ENCODE measurements at places on chromosomes 1 and 21.

DNA sequence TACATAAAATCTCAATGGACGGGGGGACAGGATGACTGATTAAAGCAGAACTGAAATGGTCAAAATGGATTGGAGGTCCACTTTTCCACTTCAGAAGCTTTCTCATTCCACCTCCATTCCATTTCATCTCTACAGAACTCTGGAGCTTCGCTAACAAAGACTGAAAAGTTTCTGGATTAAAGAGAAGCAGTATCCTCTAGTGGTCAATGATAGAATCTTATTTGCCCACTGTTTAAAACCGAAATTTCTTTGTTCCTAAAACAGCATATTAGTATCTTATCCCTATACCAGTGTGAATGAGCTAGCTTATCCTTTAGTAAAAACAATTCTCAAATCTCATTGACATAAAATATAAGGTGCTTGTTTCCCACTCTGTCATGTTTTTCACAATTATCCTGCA is 890.6 kb downstream of the KCNT2 start:
- DNase-seq, result peak; percentile 11

DNA sequence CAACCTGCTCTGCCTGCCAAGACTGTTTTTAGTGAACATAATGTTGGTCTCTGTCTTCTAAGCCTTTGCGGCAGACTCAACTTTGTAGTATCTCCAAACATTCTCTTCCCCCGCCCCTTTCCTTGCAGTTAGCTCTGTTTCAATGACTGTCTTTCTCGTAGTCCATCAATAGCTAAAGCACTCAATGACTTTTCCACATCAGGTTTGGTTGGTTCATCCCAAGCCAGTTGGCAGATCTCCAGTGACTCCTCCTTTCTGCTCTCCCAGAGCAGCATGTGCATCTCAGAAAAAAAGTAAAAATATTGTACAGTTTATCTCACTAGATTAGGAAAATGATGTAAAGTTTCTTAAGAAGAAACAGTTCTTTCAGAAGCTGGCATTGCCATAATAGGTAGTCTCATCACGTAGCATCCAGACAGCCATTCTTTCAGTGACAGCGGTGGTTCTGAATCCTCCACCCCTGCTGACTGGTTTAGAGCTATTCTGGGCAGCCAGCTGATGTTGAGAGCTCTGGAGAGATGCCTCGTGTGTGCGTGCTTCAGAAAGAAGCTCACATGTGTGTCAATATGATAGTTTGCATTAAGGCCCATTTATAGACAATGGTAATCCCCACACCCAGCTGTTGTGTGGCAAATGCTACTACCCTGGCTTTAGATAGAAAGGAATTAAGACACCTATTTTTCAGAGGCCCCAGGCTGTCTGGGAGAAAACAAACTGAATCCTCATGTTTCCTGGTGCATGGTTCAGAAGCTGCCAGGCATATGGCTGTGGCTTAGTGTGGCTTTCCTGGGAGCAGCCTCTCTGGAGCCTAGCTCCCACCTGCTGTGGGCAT is 53.2 kb downstream of the CNN3 start:
- no peak for DNase-seq

DNA sequence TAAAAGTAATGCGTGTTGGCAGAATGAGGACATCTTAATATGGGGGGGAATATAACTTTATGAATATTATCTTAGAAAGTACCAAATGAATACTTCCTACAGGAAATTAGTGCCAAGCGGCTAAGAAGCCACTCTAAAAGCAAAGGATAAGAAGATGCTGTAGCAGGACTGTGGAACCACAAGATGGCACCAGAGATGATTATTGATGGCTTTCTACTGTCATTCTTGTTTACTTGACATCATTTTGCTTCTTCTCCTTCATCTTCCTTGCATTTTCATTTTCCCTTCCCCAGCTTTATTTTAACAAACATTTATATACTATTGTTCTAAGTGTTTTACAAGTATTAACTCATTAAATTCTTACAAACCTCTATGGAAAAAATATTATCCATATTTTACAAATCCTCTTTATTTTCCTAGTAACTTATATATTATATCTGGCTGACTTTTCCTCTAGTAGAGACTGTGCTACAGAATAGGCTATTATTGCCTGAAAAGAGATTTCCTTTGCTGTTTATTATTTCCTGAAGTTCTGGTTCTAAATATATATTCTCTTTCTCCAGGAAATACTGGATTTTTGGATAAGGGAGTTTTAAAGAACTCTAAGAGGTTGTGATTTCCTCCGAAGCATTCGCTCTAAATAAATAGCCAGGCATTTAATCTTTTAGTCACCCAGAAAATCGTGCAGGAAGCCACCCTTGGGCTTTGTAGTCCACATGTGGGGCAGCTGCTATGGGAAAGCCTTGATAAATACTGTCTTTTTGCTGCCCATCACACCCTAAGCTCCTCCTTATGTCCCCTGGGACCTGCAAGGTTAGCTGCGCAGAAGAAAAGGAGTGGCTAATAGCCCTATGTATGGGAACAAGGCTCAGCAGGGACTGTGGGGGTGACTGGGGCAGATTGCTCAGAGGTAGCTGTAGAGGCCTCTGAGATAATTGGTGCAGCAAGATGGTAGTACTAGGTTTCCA is 69.8 kb downstream of the TPR start:
- peak; percentile 34 for DNase-seq

- no peak for DNase-seq
These were observed 66.3 kb downstream of the MAP3K7CL start for GRCh38 chr21:29196670-29197191.

- no peak for DNase-seq
These were observed 95.5 kb downstream of the GRIK3 start for GRCh38 chr1:36938819-36939218.

DNA sequence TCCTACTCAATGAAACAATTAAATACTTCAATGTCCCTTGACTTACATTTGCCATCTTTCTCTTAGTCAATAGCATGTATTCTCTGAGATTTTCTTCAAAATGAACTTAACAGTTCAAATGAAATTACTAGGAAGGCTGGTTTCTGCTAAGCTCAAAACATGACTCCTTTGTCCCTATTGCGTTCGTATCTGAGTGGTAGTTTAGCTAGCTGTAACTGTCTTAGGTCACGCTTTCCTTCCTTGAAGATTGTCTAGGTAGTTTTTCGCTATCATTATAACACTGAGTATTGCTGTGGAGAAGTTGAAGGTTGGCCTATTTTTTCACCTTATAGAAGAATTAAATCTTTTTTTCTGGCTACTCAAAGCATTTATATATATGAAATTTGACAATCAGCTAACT is 1535.2 kb downstream of the PLA2G4A start:
- DNase-seq, result no peak

DNA sequence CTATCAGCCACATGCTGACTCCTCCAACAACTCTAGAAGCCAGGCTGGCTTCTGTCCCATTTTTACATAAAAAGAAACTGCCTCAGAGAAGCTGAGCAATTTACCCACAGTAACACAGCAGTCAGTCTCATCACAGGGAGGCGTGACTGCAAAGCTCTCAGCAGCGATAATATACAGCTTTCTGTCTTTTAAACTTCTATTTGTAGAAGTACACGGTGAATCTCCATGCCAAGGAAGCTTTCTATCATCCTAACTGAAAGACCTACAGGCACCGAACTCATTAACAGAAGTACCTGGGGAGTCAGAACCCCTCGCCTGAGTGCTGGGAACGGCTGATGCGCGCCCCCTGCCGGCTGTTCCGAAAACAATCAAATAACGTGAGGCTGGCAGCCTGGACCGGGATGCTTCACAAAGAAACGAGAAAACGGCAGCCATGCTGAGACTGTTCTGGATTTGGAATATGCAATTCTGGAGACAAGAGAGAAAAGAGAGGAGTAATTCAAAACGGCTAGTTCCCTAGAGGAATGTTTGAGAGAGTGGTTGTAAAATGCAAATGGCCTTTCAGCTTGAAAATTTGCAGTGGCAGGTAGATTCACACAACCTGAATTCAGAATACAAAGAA is 43.5 kb upstream of the RAB4A start:
- peak; percentile 68 for DNase-seq

GRCh38 chr1:161723459-161724141 is 2.3 kb downstream of the FCRLB start:
- no peak for DNase-seq

GRCh38 chr1:198199105-198199504 is 42.3 kb downstream of the NEK7 start:
- DNase-seq, result peak; percentile 66

Measured in kidney tubule cell (primary cell).